ENCODE measurements at places on chromosomes 3 and 15.

- no peak for DNase-seq
These were observed 358.6 kb upstream of the ARHGEF26 start for GRCh38 chr3:153762411-153763235.

GRCh38 chr3:102020735-102021134 is 171.4 kb downstream of the NFKBIZ start:
- no peak for DNase-seq

- DNase-seq = no peak
These were observed 30.5 kb upstream of the GALNT15 start for GRCh38 chr3:16143861-16144447.

GRCh38 chr3:57726397-57726796 is 29.7 kb upstream of the SLMAP start:
- DNase-seq = no peak

DNA sequence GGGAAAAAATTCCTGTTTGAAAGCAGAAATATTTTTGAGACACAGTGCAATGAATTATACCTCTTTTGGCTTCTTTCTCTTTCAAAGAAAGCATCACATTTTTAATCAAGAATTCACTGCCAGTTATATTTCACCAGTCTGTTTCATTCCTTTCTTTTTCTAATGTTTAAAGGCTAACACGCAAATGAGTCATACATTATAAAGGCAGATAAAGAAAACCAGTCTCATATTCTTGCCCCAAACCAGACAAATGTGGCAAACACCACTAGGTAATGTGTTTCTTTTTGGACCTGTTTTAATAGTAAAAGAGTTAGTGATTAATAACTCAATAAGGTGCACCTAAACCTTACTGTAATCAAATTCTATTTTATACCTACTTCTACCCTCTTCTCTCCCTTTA is 83.8 kb downstream of the PLOD2 start:
- no peak for DNase-seq

DNA sequence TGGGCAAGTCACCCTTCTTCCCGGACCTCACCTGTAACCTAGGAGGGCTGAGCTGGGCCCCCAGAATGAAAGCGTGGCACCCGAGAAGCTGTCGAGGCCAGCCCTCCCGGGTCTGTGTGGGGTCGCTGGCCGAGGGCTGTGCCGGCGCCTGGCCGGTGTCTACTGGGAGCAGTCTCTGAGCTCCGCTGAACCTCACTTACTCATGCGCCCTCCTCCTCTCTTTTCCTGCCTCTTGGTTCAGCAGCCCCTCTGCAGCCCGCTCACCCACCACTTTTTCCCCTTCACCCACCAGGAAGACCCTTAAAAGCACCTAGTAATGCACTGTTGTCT is 419 bp downstream of the HYKK start:
- no peak for DNase-seq

DNA sequence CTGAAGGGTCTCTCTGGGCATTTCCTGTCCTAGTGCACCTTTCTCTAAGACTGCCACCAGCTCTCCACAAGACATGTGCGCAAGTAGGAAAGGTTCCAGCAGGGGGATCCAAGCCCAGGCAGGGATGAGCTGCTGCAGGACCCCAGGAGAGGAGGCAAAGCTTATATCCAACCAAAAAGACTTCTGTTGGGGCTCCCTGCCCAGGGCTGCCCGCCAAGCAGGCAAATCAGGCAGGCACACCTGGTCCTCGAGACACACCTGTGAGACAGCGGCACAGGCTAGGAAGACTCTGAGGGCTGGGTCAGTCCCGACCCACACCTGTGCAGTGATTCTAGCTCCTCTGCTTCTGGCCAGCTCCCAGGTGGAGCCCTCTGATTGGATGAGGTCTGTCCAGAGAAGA is 80.6 kb downstream of the MYLK start:
- DNase-seq = no peak

DNA sequence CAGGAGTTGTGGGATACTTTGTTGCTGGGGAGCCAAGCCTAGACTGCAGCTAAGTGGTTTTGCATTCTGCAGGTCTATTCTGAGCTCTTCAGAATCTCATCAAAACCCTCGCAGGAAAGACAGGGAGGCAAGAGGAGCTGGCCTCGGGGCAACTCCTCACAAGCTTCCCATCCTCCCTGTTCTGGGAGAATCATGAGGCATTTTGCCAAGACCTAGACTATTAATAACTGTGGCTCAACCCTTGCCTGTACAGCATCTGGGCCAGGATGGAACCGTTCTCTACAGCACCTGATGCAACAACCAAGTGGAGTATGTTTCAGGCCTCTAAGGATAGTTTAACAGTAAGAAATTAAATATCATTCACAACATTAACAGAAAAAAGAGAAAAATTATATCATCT is 20.2 kb upstream of the SLC6A20 start:
- DNase-seq = no peak

DNA sequence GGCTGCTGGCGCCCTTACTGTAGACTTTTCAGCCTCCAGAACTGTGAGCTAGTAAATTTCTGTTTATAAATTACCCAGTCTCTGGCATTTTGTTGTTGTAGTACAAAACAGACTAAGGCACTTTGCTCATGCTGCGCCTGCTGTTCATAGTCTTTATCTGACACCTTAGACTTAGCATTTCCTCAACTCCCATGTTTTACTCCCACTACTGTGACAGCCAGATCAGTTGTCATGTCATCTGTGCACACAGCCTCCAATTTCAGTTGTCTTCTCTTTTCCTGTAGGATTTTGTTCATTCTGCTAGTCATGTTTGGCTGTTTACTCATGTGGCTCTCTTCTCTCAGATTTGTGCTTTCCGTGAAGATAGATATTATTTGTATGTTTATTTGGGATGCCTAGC is 62.0 kb downstream of the TCF12 start:
- no peak for DNase-seq

DNA sequence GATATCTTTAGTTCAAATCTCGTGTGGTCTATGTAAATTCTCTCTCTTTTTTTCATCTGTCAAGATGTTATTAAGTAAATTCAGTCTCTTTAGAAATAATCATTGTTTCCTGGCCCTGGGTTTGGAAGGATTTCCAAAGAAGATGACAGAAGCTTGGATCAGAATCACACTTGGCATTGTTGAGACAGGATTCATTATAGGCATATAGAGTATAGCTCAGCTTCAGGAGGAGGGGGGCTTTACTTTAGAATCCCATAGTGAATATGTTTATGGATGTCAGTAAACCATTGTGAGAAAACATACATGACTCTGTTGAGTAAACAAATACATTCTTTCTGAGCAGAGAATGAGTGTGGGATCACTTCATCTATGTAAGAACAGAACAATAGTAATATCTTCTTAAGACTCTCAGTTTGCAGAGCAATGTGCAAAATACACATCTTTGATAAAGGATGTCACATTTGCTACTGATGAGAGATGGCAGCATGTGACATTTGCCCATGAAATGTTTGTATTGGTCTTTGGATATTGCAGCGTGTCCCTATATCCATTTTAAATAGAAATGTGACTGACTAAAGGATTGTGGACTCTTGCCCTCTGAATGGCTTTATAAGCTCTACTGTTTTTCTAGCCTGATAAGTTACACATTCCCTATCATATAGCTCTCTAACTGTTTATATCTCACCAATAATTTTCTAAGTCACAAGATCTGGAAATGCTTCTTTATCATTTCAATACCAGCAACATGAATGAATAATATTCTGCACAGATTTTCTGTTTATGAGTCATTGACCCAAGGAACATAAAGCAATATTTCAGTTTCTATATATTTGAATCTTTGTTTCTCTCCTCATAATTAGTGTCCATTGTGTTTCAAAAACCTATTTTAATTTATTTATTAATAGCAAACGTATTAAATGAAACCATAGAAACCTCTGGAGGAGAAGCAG is 95.6 kb upstream of the THRB start:
- DNase-seq = no peak

- no peak for DNase-seq
These were observed 106.3 kb upstream of the PRICKLE2 start for GRCh38 chr3:64331605-64332004.

DNA sequence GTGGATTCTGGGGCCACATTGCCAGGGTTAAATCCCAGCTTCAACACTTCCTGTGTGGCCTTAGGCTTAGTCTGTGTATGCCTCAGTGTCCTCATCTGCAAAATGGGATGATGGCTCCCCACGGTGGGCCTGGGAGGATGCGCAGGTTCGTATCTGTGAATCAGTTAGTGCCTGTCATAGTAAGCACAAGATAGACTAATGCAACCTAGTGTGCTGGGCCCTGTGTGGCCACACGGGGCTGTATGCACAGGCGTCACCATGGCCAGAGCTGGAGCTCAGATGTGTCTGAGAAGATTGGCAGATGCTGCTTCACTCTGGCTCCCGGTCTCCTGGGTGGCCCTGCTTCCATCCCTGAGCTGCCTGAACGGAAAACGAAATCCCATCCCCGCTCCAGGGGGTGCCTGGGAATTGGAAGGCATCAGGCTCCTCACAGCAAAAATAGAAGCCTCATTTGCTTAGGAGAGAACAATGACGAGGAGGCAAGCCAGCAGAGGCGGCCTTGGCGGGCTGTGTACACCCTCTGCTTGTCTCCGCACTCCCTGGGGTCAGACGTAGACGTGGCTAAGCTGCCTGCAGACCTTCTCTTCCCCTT is 103.6 kb downstream of the APBA2 start:
- no peak for DNase-seq

GRCh38 chr3:126732281-126733060 is 28.4 kb downstream of the CHCHD6 start:
- DNase-seq = no peak

DNA sequence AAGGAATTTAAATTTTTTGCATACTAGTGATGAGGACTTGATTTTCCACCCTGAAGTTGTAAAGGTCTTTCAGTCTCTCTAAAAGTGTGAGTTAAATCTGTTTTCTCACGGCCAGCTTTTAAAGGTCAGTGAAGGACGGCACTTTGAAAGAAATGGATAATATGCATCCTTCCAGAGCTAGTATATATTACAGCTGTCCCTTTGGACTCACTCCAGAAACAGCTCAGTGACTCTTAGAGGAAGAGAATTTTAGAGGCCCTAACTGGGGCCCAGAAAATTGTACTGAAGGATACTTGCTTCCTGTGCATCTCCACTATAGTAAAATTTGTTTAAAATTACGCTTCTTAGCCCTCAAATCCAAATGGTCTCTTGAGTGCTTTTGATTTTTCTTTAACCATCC is 41.6 kb downstream of the PIK3CA start:
- DNase-seq = no peak
